Large intestine (tissue), 12 donors: ENCODE measurements at places on chromosomes 4 and X.

DNA sequence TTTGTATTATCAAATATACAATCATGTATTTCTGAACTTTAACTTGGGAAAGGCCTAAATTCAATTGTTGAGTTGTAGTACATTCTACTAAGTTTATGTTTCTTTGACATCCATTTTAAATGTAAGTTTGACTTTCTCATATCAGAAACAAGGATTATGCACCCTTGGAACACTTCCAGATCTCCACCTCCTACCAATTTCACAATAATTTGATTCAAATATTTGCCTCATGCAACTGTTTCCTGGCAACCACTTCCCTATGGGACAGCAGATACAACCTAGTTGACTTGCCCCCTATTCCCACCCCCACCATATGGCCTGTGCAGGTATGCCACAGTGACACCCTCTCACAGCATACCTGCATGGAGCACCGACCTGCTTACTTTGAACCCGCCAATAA lies 506.4 kb upstream of the PABPC4L start:
- no peaks in the 10 kb centered on the region for H3K36me3 ChIP-seq
- H3K4me1 ChIP-seq, result no peaks in the 10 kb centered on the region
- no peaks in the 10 kb centered on the region for H3K27me3 ChIP-seq
- no peak for DNase-seq

DNA sequence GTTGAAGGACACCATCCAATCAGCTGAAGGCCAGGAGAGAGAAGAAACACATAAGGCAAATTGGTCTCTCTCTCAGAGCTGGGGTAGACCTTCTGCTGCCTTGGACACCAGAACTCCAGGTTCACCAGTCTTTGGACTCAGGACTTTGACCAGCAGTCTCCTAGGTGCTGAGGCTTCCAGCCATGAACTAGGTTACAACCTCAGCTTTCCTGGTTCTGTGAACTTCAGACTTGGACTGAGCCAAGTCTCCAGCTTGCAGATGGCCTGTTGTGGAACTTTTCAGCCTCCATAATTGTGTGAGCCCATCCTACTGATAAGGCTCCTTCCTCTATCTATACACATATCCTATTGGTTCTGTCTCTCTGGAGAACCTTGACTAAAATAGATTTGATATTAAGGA lies 20.6 kb upstream of the BBS12 start:
- H3K4me3 ChIP-seq, result no peak overlapping the region
- no peak overlapping the region for H3K27ac ChIP-seq
- peak; percentile 60 for DNase-seq

GRCh38 chrX:17860811-17861488 lies at the start of gene RAI2:
Gene RAI2 (minus strand): TSS chrX:17861298. CDS start chrX:17802010, 59,288 bp downstream.
- no peaks in the 10 kb centered on the region for H3K36me3 ChIP-seq
- DNase-seq, result peak; percentile 14
- H3K27me3 ChIP-seq, result peaks cover 18% of the 10 kb centered on the region
- no peaks in the 10 kb centered on the region for H3K4me1 ChIP-seq
- H3K27ac ChIP-seq, result no peak within 1 kb of the TSS

DNA sequence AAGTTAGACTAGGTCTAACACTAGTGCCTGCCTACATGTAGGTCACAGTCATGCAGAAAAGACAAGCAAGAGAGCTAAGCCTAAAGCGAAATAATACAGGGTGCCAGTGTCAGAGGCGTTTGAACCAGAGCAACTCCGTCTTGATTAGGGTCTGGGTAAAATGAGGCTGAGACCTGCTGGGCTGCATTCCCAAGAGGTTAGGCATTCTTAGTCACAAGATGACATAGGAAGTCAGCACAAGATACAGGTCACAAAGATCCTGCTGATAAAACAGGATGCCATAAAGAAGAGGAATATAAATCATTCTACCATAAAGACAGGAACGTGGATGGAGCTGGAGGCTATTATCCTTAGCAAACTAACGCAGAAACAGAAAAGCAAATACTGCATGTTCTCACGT lies 120.9 kb downstream of the BEND2 start:
- H3K4me3 ChIP-seq, result no peak overlapping the region
- no peaks in the 10 kb centered on the region for H3K4me1 ChIP-seq
- H3K36me3 ChIP-seq, result no peaks in the 10 kb centered on the region
- DNase-seq, result no peak

DNA sequence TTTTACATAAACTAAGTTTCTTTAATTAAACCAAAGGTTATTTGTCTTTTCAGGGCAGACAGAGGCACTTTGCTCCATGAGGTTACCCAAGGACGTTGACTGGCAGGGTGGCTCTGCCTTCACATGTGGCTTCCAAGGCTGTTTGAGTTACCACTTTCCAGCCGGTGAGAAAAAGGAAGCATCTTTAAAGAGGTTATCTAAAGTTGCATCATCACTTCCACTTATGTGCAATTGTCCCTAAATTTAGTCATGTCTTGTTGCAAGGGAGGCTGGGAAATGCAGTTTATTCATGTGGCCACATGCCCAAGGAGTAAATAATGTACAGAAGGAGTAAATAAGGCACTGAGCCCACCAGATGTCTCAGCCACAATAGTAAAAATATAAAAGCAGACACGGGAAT lies 29.0 kb upstream of the RAP1GDS1 start:
- no peak overlapping the region for H3K4me3 ChIP-seq
- H3K27ac ChIP-seq, result no peak overlapping the region
- DNase-seq, result no peak
- no peaks in the 10 kb centered on the region for H3K36me3 ChIP-seq
- no peaks in the 10 kb centered on the region for H3K4me1 ChIP-seq

DNA sequence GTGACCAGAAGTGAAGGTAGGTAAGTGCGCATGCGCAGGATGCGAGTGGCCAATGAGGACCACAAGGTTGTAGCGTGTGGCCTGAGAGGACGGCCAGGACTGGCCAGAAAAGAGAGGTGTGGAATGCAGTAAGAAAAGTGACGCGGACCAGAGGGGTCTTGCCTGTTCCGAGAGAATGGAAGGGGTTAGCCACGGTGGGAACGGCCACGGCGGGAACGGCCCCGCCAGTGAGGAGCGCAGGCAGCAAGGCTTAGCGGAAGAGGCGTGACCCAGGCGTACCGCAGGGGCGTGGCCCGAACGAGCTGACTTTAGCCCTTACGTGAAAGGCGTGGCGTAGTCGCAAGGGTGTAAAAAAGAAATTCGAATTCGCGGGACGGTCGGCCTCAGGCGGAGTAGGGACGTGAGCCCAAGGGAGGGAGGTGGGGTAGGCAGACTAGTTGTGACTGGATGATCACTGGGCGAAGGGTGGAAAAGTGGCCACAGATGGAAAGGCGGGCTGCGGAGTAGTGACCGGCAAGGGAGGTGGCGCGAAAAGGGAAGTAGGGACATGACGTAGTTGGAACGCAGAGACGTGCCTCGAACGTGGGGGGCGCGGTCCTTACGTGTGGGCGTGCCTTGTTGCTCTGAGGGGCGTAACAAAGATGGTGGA lies 10.4 kb upstream of the CLTRN start:
- peaks cover 5% of the 10 kb centered on the region for H3K36me3 ChIP-seq
- H3K4me1 ChIP-seq, result peaks cover 10% of the 10 kb centered on the region
- H3K27me3 ChIP-seq, result no peaks in the 10 kb centered on the region
- H3K4me3 ChIP-seq, result peak overlapping the region; percentile 93
- H3K27ac ChIP-seq, result peak overlapping the region; percentile 100
